ENCODE measurements at places on chromosomes 11 and 22.

GRCh38 chr11:114011443-114011842, 36.5 kb downstream of the HTR3A start:
- no peak for DNase-seq

DNA sequence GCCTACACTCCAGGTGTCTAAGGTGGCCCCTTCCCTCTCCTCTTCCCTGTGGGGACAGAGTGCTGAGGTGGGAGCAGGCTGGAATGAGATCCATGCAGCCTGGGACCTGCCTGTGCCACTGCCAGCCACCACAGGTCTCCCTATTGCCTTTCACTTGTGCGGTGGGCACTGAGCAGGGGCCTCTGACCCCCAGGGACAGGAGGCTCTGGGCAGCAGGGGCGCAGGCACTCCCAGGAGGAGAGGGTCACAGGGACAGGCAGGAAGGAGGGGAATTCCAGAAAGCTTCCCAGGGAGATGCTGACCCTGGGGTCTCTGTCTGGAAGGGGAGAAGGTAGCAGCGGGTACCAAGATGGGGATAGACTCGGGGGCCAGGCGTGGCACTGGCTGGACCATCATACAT, 228.5 kb upstream of the B3GAT1 start:
- DNase-seq, result no peak

DNA sequence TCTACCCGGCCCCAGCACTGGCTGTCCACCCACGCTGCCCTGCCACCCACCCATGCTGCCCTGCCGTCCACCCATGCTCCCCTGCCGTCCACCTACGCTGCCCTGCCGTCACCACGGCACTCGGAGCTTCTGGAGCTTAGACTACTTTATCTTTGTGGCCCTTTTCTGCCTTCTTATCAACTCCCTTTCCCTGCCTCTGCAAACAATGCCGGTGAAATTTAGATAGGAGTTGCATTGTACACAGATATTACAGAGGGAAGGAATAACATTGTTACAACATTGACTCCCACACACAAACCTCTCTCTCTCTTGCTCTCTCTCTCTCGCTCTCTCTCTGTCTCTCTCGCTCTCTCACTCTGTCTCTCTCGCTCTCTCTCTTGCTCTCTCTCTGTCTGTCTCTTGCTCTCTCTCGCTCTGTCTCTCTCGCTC, 33.7 kb upstream of the BRSK2 start:
- no peak for DNase-seq

- no peak for DNase-seq
Observed at GRCh38 chr11:65663639-65664200, 1.0 kb upstream of the RELA start.

- no peak for DNase-seq
Observed at GRCh38 chr11:69609351-69609750, 31.6 kb upstream of the CCND1 start.

DNA sequence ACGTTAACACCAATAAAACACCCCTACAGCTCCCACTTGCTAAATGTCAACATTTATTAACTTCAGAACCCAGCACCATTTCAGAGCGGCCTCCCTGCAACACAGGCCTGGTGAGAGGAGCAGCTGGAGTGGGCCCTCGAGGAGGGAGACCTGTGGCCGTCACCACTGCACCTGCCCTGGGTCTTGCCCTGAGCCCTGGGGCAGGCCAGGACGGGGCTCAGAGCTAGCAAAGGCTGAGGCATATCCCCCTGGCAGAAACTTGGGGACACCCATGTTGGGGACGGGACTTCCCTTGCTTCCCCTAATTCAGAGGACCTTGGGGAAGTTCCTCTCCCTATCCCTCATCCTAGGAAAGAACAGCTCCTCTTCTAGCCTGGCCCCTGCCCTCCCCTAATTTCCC, 137.3 kb upstream of the THY1 start:
- no peak for DNase-seq

- no peak for DNase-seq
Observed at GRCh38 chr11:12914400-12914912, 94.7 kb upstream of the RASSF10 start.

DNA sequence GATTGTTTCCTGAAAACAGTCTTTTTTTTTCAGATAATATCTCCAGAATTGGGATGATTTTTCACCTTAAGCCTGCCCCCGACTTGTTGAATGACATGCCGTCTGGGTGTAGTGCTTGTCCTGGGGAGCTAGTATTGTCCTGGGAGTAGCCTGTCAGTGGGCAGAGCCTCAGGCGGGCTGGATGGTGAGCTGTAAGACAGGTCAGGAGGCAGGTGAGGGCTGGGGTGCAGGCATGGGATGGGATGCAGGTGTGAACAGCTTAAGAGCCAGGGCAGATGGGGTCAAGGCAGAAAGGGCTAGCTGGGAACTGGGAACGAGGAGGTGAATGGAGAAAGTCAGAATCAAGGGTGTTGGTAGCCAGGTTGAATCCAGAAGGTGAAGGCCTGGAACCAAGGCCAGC, 200.2 kb downstream of the CSNK2A3 start:
- no peak for DNase-seq

- no peak for DNase-seq
Observed at GRCh38 chr11:60756307-60757032, at the start of gene MS4A15. MS4A15 (plus strand) TSS chr11:60756867; CDS start chr11:60763734, 6,867 bp downstream.

DNA sequence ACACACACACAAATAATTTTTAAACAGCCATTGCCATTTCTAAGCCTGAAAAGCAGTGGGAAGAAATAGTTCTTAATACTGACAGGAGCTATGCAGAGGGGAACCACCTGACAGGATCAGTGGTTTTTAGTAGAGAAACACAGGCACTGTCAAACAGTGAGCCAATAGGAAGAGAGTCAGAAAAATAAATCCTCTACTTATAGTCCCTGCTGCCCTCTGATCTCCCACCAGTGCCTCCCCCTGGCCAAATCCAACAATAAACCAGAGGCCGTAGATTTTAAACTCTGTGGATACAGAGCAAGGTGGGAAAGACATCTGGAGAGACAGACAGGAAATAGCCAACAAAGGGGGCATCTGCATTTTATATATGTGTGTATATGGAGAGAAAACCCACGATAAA, 7.9 kb upstream of the OR56B4 start:
- no peak for DNase-seq

GRCh38 chr11:120011836-120012235, 126.1 kb downstream of the TRIM29 start:
- no peak for DNase-seq

DNA sequence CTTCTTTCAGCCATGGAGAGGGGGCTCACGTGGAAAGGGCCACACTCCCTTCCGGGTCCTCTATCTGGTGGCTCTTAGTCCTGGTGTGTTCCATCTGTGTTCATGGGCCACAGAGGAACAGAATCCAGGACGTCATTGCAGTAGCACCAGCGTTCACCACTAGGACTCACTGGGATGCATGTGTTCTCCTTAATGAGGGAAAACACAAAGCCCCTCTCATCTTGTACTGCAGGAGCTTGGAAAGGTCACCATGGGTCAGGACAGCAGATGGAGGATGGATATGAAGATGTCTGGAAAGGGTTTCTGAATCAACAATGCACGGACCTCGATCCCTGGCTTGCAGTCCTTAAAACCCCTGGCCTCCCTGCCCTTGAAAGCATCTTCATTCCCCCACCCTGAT, 113.8 kb upstream of the THY1 start:
- DNase-seq, result no peak

GRCh38 chr11:40387240-40387980, 1072.0 kb downstream of the LRRC4C start:
- DNase-seq, result no peak

DNA sequence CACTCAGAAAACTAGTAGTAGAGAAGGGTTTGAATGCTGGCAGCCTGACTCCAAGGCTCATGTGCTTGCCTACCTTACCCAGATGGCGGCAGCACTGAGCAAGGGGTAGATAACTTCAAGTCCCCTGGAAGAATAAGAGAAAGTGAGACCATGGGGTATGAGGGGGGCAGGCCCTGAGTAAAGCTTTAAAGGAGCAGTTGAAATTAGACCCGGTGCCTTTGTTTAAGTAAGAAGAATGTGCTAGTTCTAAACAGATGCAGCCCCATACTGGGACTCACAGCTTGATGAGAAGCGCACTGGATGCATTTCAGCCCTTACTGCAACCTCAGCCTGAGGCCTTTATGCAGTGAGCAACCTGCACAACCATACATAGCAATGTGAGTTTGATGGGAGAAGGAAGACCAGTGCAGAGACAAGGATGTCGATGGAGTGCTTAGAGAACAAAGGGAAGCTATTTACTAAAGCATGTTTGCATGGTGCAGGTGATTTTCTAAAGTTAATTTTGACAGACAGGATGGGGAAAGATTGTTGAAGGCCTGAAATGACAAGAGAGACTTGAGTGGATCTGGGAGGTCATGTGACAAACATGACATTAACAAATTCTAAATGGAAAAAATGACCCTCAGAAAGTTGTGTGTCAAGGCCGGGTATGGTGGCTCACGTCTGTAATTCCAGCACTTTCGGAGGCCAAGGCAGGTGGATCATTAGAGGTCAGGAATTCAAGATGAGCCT, 27.1 kb upstream of the TMA7B start:
- DNase-seq, result no peak

DNA sequence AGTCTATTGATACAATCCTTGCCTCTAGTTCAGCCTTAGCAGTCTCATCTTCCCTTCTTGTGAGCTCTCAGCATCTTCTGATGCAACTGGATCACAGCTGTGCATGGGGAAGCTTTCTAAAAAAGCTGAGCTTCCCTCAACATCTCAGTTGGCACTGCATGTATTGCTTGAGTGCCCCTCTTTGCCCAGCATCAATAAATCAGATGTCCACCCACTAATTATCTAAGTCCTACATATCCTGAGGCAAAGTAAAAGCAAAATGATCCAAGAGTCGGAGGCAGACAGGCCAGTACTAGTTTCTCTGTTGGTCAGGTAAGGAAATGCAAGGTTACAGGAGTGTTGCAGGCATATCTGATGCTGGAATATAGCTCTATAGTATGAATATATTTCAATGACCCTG, 334.5 kb upstream of the NCAM1 start:
- DNase-seq, result no peak

DNA sequence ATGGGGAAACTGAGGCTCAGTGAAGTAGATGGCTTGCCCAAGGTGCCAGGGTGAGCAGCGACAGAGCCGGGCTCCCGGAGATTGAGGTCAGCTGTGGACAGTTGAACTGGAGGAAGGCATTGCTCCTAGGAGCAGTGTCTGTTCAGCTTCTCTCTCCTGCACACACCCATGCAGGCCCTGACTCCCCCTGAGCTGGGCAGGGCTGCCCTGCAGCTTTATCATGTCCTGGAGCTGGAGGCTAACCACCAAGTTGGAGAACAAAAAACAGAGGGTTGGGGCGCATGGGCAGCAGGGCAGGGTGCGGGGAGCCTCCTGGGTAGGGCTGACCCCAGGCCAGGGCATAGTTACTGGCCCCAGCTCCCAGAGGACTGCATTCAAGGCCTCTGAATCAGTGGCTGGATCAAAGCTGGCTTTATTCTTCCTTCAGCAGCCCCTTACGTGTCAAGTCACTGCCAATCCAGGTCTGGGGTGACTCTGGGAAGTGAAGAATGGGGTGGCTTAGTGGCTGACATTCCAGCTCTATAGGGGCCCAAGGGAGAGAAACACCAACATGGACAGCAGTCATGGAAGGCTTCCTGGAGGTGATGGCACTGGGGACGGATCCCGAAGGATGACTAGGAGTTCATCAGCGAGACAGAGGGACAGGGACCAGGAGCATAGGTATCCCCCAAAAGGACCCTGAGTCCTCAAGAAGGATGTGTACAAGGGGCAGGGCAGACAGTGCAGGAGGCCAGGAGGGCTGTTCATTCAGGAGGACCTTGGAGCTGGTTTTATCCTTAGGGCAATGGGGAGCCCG, 83.8 kb downstream of the CACNA1I start:
- DNase-seq, result no peak

DNA sequence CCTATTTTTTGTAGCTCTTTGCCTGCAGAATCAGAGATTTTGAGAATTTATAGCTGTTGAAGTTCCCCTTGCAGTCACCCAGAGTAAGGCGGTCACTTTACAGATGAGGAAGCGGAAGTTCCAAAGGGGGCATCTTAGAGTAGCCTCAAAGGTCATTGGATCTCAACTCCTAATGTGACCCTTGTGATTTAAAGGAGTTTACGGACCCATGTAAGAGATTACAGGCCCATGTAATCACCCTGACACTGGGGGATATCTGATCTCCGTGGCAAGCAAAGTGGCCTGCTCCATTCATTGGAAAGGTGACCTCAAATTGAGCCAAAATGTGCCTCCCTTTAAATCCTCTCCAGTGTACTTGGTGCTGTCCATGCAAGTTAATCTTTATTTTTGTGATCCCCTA, 15.7 kb downstream of the P2RX3 start:
- no peak for DNase-seq

DNA sequence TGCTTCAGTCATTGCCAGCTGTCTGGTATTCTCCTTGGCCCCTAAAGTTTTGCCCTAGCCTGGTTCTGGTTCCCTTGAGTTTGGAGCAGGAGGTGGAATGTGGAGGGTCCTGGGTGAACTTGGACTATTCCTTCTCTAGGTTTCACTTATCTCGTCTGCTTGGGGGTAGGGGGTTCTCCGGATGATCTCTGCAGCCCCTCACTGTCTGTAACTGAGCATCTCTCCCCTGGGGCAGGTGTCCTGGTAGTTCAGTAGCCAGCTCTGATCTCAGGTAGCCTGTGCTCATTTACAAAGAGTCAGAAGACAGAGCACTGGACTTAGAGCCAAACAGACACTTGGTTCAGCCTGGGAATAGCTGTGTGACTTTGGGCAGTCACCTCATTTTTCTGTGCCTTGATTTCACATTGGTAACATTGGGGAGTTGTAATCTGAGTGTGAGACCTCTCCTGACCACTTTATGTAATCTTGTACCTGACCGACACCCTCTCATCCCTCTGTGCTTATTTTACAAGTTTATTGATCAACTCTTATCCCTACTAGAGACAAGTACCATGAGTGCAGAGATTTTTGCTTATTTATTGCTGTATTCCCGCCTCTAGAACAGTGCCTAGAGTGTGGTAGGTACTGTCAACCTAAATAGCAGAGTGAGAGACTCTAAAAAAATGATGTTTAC, 804 bp downstream of the CCDC134 start:
- DNase-seq, result no peak

DNA sequence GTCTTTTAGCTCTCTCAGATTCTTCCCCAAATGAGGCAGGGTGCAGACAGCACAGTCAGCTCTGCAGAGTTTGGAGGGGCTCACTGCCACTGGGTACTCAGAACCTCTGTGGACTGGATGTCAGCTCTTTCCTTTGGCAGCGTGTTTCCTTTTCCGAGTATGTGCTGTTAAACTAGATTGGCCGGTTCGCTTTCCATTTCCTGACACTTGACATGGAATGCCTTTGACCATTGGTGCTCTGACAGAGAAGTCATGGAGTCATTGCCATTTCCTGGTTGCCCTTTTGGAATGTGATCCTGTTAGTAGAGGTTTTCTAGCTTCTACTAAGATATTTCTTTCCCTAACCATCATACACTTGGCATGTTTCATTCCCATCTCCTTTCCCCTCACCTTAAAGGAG, 86.7 kb downstream of the SWAP70 start:
- no peak for DNase-seq

GRCh38 chr22:26461188-26461810, 22.3 kb downstream of the HPS4 start:
- no peak for DNase-seq

- no peak for DNase-seq
Observed at GRCh38 chr22:26496456-26496855, 12.8 kb downstream of the SRRD start.

Measured in mesothelial cell of epicardium (in vitro differentiated cells).